ENCODE measurements at places on chromosomes 1 and 21. TPM values are rescaled to one million over a fixed set of nuclear protein-coding genes. Genes with fewer than 3 reads are reported as not detected.

The LIN9 gene
- 8.2 TPM for total RNA-seq

The RAB3GAP2 gene
- total RNA-seq = 24.6 TPM

The APOBEC4 gene
- 4.9 TPM for total RNA-seq

The TOR1AIP1 gene
- 62.7 TPM for total RNA-seq

The MNDA gene
- 12.8 TPM for total RNA-seq

The PAX7 gene
- 0.37 TPM for total RNA-seq

The TUT4 gene
- 136 TPM for total RNA-seq

The GBP3 gene
- total RNA-seq = 11.2 TPM

The GJA8 gene
- 5.1 TPM for total RNA-seq

The RRP1B gene
- total RNA-seq = 44.8 TPM

The LEMD1 gene
- total RNA-seq = 35.2 TPM

The WLS gene
- total RNA-seq = 93.7 TPM

The CNR2 gene
- 0.08 TPM for total RNA-seq

The MYCL gene
- 3.3 TPM for total RNA-seq

The RUNX3 gene
- total RNA-seq = 5.7 TPM

The NEXN gene
- 10.6 TPM for total RNA-seq

The ANGPTL7 gene
- total RNA-seq = not detected

The EGLN1 gene
- total RNA-seq = 47.7 TPM

The SNAPIN gene
- 57.4 TPM for total RNA-seq

The PLXNA2 gene
- total RNA-seq = 5.5 TPM

The DPYD gene
- 11.5 TPM for total RNA-seq

The RPL22 gene
- 95.1 TPM for total RNA-seq

The SLC6A9 gene
- total RNA-seq = 1.2 TPM

The SIPA1L2 gene
- 36.1 TPM for total RNA-seq

The ACOT11 gene
- total RNA-seq = 33.8 TPM

The FRRS1 gene
- 6.1 TPM for total RNA-seq

The TRABD2B gene
- 2.0 TPM for total RNA-seq

The FMO1 gene
- total RNA-seq = 1.7 TPM

The GBP7 gene
- total RNA-seq = not detected

The MKNK1 gene
- total RNA-seq = 54.6 TPM

The ISG15 gene
- 22.8 TPM for total RNA-seq

The LCE2A gene
- total RNA-seq = not detected

The GABRD gene
- total RNA-seq = 18.1 TPM

The C1orf87 gene
- 12.6 TPM for total RNA-seq

The KRTAP19-1 gene
- total RNA-seq = not detected

The ASPM gene
- total RNA-seq = 10.6 TPM

The LYPD8 gene
- 0.79 TPM for total RNA-seq

The ZDHHC18 gene
- 30.7 TPM for total RNA-seq

The RHBDL2 gene
- 15.1 TPM for total RNA-seq

The FAM72C gene
- 3.8 TPM for total RNA-seq

The FCGR3B gene
- total RNA-seq = 0.37 TPM

The SH2D1B gene
- total RNA-seq = 0.62 TPM

The ENTREP3 gene
- 15.8 TPM for total RNA-seq

The PLA2G2D gene
- total RNA-seq = not detected

The MANEAL gene
- 7.9 TPM for total RNA-seq

The OR14K1 gene
- total RNA-seq = 3.0 TPM
